ENCODE measurements at places on chromosomes 3 and 15. TPM values are rescaled to one million over a fixed set of nuclear protein-coding genes. Genes with fewer than 3 reads are reported as not detected.

DNA sequence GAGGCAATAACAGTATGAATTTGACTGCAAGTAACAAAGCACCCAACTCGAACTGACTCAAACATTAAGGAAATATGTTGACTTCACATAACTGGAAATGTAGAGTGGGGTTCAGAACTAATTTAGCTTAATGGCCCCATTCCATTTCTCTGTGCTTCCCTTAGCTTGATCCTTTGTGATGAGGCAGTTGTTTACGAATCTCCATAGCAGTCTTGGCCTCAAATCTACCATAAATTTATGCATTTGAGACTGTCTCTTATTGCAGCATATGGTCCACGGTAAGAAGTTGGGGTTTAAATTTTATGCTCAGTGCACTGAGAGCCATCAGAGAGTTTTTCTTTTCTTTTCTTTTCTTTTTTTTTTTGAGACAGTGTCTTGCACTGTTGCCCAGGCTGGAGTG, 148.7 kb upstream of the POU1F1 start:
- DNase-seq = no peak

DNA sequence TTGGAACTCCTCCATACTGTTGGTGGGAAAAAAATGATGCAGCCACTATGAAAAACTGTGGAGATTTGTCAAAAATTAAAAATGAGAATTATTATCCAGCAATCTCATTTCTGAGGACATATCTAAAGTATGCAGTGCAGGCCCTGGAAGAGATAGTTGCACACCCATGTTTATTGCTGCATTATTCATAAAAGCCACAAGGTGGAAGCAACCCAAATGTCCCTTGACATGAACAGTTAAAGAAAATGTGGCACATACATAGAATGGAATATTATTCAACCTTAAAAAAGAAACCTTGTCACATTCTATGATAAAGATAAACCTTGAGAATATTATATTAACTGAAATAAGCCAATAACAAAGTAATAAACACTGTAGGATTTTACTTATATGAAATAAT, 80.9 kb upstream of the ARHGEF26 start:
- no peak for DNase-seq

Gene GPR15
- 2.2 TPM for total RNA-seq

DNA sequence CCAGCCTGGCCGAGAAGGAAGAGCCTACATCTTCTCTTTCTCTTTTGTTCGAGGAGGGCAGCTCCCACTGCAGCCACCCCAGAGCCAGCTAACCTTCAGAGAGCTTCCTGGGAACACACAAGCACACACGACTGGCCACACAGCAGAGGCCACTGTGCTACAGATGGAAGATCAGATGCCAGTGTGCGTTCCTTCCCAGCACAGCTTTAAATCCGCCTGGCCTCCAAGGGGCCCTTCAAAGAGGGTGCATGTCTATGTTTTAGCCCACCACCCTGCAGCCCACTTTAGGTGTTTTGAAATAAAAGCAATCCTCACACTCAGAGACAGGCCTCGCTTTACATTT, 12.4 kb downstream of the ALDH1A3 start:
- no peak for DNase-seq

- no peak for DNase-seq
Observed at GRCh38 chr3:90076136-90076535, 968.7 kb downstream of the EPHA3 start.

DNA sequence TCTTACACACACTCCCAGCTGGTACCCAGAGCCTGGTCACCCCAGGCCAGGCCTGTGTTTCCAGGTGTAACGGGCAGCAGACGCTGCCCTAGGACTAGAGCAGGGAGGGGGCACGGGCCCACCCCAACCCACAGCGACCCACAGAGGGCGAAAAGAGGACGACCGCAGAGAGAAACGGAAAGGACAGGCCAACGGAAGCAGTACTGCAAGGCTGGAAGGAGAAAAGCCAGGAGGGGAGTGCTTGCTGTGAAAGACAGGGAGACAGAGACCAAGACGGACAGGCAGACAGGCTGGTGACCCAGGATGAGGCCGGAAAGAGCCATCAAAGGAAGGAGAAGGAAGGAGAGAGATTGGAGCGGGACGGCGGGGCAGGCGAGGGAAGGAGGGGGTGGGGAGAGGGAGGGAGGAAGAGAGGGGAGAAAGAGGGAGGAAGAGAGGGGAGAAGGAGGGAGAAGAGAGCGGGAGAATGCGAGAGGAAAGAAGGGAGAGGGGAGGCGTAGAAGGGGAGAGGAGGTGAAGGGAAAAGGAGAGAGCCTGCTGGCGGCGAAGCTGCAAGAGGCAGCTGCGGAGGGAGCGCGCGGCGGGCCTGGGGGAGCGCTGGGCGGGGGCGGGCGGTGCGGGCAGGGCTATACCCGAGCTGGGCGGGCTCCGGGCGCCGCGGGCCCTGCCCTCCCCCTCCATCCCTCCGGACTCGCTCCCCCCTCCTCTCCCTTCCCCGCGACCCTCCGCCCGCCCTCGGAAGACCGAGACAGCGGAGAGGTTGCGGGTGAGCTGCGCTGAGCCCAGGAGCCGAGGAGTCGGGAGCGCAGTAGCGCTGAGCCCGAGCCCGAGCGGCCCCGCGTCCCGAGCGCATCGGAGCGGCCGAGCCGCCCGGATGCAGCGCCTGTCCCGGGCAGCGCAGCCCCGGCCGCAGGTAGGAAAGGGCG, at the start of gene SLC6A1:
SLC6A1 (plus strand) TSS at position 732 of the 926 bp plus-strand sequence. CDS start 24,464 bp downstream, outside the sequence.
- no peak for DNase-seq

Data from activated CD8-positive, alpha-beta T cell treated with anti-CD3 and anti-CD28 coated beads for 36 hours (primary cell).